ENCODE measurements at places on chromosomes 3 and 15.
A peak's percentile ranks its signal among the peaks of the same experiment; 100 is the strongest.

DNA sequence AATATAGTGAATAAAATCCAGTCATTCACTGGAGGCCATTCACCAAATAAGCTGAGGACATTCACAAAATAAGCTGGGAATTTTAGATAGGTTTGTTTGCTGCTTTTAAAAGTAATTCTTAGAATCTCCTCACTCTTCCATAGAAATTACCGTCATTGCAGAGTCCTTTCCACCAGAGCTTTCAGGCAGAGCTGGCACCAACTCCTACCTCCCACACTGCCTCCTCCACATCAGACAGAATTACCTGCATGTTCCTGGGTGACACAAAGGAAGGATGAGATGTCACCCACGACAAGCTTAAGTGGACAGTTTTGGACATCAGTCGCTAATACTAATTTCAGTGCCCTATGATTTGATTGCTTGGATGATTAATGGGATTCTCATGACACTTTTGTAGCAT is 1113.2 kb downstream of the IGSF11 start:
- no peak for DNase-seq

DNA sequence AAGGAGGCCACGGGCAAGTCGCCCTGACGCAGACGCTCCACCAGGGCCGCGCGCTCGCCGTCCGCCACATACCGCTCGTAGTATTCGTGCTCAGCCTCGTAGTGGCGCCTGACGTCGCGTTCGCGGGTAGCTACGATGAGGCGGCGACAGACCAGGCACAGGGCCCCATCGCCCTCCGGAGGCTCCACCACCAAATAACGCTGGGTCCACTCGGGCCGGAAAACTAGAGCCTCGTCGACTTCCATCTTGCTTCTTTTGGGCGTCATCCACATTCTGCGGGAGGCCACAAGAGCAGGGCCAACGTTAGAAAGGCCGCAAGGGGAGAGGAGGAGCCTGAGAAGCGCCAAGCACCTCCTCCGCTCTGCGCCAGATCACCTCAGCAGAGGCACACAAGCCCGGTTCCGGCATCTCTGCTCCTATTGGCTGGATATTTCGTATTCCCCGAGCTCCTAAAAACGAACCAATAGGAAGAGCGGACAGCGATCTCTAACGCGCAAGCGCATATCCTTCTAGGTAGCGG is at the start of gene EPM2AIP1:
TSS of gene EPM2AIP1 (minus strand) at position 326 of the 520 bp plus-strand sequence. CDS start at position 272, 54 bp downstream.
- DNase-seq: no peak

- no peak for DNase-seq
Observed at GRCh38 chr3:71709908-71710511, 15.2 kb downstream of the EIF4E3 start.

DNA sequence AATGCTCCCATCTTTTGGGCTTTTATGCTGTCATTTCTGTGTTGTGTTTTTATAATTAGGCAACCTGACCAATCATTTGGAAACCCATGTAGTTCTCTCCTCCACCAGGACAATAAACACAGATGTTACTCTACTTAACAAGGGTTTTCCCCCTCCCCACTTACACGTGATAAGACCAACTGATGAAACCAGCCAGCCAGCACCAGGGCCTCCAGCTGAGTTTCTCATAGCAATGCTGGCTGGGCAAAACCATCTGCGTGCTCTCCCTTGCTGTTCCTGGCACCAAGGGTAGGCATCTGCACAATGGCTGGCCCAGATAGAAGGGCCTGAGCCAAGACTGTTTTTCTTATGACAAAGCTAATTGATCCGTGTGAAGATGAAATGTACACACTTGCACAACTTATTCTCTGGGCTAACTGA is 310.4 kb downstream of the PLCL2 start:
- peak; percentile 96 for DNase-seq

- peak; percentile 17 for DNase-seq
Observed at GRCh38 chr3:144403040-144403457, 431.4 kb downstream of the DIPK2A start.

DNA sequence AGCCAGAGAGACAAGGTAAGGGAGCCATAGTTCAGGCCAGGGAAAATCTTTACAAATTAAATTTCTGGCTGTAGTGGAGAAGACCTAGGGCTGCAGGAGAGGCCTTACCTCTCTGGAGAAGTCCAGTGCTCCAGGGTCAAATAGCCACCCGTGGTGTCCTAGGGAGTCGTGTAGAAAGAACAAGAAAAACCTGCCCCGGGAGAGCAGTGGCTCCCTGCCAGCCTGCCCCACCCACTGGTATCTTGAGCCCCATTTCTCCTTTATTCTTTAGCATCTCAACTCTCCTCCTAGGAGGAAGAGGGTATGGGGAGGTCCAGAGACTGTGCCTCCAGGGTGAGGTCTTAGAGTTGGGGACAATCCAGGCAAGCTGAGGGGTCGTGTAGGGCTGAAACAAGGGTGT is 32.1 kb upstream of the NTRK3 start:
- no peak for DNase-seq

DNA sequence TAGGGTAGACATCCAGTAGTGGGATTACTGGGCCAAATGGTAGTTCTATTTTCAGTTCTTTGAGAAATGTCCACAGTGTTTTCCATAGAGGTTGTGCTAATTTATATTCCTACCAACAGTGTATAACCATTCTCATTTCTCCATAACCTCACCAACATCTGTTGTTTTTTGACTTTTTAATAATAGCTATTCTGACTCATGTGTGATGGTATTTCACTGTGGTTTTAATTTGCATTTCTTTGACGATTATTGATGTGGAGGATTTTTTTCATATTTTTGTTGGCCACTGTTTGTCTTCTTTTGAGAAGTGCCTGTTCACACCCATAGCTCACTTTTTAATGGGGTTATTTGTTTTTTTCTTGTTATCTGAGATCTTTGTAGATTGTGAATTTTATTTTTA is 125.2 kb downstream of the CFAP20DC start:
- no peak for DNase-seq

- no peak for DNase-seq
Observed at GRCh38 chr3:26229801-26230200, 392.8 kb upstream of the LRRC3B start.

GRCh38 chr3:128419311-128419710 is 47.4 kb downstream of the DNAJB8 start:
- no peak for DNase-seq

DNA sequence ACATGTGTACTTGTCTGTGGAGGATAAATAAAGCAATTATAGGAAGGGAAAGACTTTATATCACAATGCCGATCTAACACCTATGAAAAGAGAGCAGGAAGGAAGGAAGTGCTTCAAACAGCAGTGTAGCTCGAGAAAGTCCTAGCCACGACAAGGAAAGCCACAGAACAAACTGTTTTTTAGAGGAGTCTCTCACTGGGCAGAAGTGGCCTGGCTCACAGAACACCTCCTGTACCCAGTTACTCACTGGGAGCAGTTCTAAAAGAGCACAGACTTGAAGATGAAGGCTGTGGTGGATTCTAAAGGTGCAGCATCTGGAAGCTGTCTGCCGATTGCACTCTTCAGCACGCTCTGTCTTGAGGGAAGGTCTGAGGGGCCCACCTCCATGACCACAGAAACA is 248.8 kb upstream of the ATP11B start:
- no peak for DNase-seq

DNA sequence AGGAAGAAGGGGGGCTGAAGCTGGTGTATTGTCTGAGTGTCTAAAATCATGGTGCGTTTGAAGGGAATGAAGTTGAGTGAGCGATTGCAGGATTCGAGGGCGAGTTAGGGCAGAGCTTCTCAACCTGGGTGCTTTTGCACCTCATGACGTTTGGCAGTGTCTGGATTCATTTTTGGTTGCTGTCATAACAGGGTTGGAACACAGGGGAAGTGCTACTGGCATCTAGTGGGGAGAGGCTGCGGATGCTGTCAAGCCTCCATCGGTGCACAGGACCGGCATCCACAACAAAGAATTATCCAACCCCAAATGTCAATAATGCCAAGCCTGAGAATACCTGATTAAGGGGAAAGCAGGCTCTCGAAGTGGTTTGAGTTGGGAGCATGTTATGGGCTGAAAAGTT is 120.0 kb downstream of the SLCO3A1 start:
- DNase-seq: peak; percentile 18

- DNase-seq: no peak
Observed at GRCh38 chr15:26983822-26984221, 12.8 kb downstream of the GABRG3 start.

DNA sequence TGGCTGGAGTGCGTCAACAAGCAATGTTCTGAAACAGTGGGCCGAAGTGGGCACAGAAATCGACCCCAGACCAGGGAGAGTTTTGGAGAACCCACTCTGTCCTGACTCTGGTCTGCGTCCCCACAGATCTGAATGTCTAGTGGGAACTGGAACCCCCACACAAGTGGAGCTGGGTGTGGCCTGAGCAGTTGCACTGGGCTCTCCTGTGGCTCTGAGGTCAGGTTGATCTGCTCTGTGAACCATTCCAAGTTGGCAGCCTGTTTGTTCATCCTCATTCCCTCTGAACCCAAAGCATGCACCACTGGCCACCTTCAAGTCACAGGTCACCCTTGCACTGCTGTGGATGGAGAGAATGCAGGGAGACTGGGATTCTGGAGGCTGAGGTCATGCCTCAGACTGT is 60.5 kb downstream of the STARD5 start:
- no peak for DNase-seq

GRCh38 chr3:46659285-46659684 is 34.2 kb downstream of the ALS2CL start:
- no peak for DNase-seq

DNA sequence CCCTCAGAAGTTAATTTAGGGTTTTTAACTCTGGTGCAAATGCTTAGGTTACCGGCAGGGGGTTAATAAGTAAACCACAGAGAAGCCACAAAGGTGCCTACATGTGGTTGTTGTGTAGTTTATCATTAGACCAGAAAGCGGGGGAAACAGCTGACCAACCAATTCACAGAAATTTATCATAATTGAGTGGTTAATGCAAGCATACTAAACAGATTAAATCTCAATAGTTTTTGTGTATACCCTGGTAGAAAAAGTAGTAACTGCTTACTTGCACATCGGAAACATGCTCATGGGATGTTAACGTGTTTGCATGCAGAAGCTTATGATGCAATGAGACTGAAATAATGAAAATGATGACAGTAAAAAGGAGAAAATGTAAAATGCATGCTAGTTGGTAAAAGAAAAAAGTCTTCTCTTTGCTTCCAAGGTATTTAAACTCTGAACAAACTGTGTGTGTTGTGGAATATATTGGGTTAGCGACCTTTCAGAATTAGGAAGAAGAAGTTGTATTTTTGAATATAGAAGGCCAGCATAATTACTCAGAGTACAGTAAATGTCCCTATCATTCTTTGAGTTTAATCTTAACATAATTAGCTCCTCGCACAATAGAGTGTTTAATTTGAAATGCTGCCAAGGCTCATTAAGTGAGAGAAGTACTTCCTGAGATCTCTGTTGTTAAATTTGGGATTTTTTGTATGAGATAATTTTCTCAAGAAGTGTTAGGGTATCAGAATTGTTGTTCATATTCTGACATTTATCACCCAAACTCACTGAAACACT is 316.2 kb downstream of the PTPRG start:
- DNase-seq: no peak

GRCh38 chr3:32843510-32844321 is 25.9 kb downstream of the TRIM71 start:
- DNase-seq: peak; percentile 84

- no peak for DNase-seq
Observed at GRCh38 chr3:70982284-70982683, 601.2 kb downstream of the FOXP1 start.

DNA sequence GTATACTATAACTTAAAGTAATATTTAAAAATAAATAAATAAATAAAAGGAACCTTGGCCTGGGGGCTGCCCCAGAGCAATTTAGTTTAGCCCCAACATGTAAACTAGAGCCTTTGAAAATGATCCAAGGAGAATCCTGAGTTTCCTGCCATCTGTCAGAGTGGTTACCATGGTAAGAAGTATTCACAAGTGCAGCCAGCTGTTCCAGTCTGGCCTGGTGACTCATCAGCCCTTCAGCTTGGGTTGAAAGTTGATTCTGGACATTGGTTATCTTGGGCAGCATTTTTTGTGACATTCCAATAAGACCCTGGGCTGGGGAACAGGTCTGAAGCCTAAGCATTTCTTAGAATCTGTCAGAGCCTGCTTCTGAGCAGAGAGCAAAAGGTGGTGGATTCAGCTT is 72.7 kb upstream of the LRTM1 start:
- peak; percentile 93 for DNase-seq

DNA sequence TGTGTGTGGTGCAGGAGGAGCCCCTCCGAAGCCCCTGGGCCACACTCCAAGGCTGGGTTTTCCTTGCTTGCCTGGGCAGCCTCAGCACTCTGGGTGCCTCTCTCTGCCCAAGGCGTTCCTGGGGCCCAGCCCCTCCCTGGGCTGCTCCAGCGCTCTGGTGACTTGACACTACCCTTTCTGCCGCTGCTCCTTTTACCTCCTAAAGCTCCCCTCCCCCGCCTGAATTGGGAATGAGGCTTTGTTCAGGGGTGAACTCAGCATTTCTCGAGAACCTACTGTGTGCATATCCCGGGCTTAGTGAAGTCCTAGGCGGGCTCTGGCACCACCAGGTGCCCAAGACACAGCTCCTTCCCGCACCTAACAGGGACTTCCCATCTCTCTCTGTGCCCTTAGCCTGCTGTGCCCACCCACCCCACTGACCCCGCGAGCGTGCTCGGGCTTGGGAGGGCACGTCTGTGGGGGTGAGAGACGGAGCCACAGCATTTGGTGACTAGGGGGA is 1.2 kb upstream of the BAHD1 start:
- DNase-seq: peak; percentile 38

Data from NCI-H524 (cell line).